ENCODE measurements at places on chromosomes 11 and 22.

GRCh38 chr11:126181939-126182730 lies 29.3 kb downstream of the RPUSD4 start:
- DNase-seq, result no peak

- no peak for DNase-seq
Measured at GRCh38 chr11:44878711-44879110, 72.0 kb downstream of the TP53I11 start.

DNA sequence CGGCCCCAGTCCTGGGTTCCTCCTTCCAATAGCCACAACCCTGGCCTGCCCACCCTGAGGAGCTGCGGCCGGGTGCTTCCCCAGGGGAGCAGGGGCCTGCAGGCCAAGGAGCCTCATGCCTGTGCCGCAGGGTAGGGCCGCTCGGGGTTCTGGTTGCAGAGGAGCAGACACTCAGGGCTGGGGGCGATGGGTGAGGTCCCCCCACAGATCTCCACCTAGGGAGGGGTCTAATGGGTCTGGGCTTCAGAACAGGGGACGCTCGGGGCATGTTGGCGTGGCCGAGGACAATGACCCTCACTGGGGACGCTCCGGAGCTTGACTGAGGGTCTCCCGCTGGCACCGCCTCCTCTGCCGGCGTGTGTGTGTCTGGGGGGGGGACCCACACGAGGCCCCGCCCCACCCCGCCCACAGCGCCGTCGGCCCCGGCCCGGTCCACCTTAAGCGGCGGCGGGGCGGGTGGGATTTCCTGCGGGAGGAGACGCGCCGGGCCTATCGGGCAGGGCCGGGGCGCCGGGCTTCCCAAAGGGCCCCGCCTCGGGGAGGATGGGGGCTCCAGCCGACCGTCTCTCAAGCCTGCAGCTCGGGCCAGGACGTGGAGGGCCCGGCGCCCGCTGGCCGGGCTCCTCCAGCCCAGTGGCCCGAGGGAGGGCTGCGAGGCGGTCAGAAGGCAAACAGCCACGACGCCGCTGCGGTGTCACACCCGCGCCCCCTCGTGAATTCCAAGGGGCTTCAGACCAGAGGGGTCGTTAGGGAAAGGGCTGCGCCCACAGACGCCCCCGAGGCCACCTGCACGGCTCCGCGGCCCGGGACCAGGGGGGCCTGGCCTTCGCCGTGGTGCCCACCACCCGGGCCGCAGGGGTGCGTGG lies 640 bp upstream of the ZDHHC8 start:
- DNase-seq, result peak; percentile 88

DNA sequence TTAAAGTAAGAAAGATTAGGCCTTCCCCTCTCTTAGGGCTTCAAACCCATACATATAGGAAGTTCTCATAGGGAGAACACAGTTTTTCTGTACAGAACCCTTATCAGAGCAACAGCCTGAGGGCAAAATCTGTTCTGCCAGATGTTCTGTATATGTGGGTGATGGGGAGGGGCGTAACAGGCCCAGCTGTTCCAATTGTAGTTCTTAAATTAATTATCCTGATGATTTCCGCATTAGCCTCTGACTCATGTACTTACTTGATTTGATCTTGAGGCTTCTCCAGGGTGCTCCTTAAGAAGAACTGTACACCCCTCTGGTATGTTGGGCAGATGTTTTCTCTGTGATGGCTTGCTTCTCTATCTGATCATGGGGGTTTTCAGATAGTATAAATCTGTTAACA lies 123.1 kb upstream of the C11orf87 start:
- DNase-seq, result no peak

DNA sequence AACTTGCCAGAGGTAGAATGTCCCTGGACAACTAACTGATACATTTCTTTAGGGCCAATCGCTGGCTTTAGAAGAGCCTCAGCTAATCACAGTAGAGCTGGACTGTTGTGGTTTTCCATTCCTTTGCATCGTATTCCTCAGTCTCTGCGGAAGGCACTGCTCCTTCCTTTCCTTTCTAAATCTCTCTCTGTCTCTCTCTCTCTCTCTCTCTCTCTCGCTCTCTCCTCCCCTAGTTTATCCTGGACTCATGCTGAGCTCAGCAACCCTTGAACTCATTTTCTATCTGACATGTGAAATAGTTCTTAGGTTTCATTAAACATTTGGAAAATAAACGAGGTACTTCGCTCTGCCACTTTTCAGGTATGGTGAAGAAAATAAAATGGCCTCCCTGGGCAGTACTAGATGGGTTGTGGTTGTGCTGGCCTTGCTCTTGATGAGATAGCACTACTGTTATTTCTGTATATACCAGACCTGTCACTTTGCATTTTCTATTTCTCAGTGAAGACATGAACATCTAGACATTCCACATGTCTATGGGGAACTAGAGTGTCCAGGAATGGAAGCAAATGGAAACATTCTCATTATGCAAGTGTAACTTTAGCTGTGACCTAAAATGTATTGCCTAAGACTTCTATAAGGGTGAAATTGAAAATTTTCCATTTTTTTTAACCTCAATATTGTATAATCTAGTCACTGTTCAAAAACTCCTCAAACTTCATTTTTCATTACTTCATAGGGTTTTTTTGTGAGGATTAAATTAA lies 12.0 kb upstream of the SESN3 start:
- no peak for DNase-seq

DNA sequence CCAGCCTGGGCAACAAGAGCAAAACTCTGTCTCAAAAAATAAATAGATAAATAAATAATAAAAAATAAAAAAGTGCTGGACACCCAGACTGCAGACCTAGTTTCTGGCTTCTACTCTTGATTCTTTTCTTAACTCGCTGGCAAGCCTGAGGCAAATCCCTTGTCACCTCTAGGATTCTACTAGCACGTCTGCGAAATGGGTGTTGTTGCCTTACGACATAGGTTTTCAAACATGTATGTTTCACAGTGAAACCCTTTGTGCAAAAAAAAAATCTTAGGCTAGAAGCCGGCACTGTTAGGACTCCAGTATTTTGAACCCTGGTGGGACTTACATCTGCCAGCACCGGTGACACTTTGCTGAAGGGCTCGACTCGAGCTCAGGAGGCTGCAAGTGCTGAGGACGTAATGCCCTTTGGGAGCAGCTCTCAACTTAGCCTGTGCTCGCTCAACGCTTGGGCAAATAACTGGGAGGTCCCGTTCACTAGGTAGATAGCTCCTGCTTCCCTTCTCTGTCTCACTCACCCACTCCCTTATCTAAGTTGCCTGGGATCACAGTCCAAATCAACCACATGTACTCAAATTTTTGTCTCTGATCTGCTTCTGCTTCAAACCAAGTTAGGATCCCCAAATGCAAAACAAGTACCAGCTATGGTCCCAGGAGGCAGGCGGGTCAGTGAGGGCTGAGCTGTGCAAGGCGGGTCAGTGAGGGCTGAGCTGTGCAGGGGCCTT lies 34.7 kb upstream of the MYH9 start:
- no peak for DNase-seq

GRCh38 chr22:31683181-31684105 lies 21.4 kb upstream of the PISD start:
- no peak for DNase-seq

GRCh38 chr11:73167363-73167954 lies 25.3 kb upstream of the FCHSD2 start:
- DNase-seq, result no peak

GRCh38 chr11:14184028-14184940 lies 174.7 kb downstream of the RRAS2 start:
- no peak for DNase-seq

- DNase-seq, result no peak
Measured at GRCh38 chr11:117923275-117923674, 5.9 kb downstream of the TMPRSS13 start.

DNA sequence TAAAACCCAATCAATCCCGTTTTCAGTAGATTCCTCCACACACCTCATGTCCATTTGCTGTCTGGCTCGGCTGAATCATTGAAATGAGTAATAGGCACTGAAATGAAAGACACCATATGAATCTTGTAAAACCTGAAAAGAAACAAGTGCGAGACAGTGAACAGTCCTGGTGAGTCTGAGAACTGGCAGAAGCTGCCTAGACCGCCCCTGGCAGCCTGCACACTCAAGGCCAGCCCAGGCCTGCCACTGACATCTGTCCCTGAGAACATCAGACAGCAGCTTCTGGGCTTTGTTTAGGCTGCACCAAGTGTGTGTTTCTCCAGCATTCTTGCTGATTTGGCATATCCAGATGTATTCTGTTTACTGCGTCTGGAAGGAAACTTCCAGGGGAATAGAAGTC lies 44.8 kb downstream of the ENDOD1 start:
- DNase-seq, result no peak

DNA sequence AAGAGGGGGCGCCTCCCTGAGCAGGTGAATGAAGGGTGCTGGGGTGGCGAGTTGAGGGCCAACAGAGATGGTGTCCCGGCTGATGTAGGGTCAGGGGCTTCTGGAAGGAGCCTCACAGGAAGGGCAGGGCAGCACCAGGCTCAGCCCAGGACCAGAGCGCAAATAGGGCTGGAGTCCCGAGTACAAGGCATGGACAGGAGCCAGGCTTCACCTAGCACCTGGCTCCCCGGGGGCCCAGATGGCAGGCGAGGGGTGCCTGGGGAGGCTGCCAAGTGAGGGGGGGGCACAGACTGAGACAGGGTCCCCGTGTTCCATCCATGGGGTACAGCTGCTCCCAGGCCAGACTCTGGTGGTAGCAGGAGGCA lies 105.8 kb downstream of the KCNQ1 start:
- DNase-seq, result no peak

DNA sequence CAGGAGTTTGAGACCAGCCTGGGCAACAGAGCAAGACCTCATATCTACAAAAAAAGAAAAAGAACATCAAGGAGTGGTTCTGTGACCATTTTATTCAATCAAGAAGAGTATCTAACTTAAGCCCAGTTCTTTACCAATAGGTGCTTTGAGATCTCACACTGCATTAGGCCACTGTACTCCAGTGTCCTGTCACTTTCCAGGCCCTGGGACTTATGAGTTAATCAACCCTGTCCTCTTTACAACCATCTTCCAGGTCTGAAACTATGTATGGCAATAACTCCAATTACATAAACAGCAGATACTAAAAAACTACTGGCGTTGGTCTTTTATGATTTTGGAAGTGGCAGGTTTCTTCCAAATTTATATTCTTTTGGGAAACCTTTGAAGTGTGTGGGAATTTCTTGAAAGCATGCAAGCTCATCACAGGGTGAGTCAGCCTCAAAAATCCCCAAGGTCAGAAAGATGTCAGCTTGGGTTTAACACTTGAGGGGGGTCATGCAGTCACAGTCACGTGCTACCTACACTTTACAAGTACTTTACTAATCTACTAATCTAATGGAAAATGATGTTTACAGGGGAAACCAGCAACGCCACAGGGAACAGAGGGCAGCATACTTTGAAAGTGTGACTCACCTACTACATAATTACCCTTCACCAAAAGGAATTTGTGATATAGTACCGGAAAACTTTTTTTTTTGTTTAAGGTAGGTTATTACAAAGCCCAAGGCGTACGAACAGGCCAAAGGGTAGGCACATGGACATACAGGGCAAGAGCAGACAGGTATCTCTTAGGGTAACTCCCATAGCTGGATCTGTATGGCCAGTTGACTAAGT lies 15.6 kb downstream of the PISD start:
- DNase-seq, result peak; percentile 63

DNA sequence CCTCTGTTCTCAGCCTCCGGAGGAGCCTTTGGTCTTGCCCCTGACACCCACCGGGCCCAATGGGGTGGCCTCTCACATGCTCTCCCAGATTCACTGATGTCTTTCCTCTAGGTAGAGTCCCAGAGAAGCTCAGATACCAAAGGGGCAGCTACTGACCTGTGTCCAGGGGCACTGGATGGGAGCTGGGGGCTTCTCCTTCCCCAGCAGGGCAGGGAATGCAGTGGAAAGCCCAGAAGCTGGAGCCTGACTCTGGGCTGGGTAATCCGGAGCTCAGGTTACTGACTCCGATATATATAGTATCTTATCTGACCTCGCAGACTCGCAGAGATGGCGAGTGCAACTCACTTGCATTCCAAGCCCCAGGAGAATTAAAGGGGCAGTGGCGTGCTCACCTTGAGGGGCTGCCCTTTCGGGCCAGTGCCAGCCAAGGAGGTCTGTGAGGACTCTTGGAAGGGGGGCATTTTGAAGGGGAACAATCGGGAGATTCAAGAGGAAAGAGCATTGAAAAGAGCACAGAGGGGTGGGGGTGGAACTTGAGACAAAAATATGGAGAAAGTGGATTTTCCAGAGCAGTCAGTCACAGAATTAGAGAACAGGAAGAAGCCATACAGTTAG lies 2.5 kb downstream of the USP2 start:
- no peak for DNase-seq

DNA sequence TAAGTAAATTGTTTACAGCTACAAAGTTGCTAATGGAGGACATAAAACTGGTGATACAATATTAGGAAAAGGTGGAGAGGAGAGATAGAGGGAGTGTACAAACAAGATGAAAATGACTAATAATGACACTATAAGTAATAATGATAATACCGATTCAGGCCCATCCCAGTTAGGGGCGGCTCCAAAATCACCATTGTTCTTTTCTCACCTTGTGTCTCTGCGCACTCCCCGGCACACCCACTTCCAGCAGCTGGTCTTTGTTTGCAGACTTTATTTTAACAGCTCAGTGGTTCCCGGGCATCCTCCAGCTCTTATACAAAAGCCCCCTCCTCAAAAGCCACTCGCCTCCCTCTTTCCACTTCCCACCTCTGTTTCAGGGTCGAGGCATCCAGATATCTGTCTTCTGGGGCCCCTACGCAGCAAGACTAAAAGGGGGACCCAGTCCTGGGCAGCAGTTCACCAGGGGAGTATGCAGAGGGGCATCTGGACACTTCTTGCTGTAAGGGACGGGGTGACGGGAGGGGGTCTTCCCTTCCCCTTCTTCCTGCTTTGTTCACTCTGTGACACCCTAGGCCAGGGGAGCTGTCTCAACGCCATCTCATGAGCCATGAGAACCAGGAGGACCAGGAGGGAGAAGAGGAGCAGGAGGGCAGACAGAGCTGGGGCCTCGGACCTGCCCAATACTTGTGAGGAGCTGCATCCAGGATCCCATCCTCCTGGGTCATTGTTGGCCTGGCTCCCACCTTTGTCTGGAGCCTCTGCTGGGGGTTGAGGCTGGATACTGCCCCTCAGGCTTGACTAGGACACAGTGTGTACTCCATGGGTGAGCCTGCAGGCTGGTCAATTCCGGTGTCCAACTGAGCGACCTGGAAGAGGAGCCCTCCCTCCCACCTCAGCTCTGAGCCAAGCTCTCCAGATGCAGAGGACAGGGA lies 2.7 kb downstream of the APOL2 start:
- DNase-seq, result no peak

- DNase-seq, result peak; percentile 62
Measured at GRCh38 chr22:50276143-50276542, 6.0 kb upstream of the MAPK11 start.

- peak; percentile 32 for DNase-seq
Measured at GRCh38 chr11:128205796-128206195, 381.6 kb downstream of the ETS1 start.

GRCh38 chr11:33970984-33971466 lies 79.1 kb upstream of the LMO2 start:
- peak; percentile 27 for DNase-seq

DNA sequence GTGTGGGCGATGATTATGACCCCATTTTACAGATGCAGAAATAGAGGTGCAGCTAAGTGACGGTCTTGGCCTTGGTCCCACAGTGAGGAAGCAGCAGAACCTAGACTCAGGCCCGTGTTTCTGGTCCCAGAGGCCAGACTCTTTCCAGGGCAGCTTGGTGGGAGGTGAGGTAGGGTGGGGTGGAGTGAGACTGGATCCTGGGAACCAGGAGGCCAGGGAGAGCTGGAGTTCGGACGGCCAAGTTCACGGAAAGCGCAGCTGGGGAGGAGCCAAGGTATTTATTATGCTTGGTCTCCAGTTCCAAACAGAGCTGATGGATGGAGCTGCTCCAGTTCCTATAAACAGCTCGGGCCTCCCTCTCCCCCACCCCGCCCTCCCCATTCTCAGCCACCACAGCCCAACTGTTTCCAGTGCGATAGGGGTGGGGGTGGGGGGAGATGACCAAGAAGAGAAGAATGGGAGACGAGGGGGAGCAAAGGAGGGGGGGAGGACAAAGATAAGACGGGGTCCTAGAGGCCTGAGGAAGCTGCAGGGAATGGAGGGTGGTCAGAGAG lies 16.2 kb downstream of the LRRC32 start:
- DNase-seq, result no peak

All from stimulated activated CD4-positive, alpha-beta T cell treated with anti-CD3 and anti-CD28 coated beads, Interleukin-15, amount 100 ng/mL, for 24 hours (primary cell).